Cardiac fibroblast (primary cell): ENCODE measurements at places on chromosomes 2 and 18.

DNA sequence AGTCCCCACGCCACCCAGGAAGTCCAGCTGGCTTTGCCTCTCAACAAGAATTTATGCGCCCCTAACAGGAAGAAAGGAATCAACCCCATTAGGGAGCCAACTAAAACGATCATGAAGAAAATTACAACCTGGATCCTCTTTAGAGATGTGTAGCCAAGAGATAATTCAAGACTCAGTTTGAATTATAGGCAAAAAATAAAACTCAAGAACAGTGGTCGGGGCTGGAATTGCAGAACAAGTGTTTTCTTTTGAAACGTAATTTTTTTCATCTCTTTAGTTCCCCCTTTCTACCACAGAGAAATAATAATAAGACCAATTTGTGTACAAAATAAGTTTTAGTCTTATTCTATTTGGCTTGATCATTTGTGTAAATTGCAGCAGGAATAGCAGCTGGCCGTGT lies 22.4 kb downstream of the PDCD1 start:
- DNase-seq, result no peak

DNA sequence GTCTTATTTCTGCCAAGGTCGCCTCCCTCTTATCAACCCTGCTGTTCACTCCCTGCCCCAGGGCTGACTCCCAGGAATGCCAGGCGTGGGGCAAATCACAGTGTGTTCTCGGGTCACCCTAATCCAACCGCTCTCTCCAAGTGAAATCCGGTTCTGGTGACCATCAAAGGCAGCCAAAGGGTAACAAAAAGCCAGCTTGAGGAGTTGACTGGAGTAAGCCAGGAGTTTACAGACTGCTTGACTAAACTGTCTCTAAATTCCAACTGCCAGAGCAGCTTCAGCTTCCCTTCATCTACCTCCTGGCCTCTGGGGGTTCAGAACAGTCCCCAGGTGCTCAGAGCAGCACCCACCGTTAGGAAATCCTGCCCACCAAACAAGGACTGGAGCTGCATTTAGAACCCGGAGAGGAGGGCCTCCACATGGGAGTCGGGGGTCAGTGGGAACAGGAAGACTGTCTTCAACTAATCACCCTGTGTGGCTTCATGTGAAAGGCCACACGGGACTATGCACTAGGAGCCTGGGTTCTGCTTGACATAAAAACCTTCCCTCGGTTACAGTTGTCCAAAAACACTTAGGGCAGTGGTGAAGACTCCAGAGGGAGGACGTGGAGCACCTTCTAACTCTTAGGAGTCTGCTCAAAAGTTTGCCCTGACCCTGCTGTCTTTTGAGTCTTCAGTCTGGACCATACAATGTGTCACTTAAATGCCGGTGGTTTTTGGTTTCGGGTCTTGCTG lies 24.2 kb upstream of the MCFD2 start:
- no peak for DNase-seq

DNA sequence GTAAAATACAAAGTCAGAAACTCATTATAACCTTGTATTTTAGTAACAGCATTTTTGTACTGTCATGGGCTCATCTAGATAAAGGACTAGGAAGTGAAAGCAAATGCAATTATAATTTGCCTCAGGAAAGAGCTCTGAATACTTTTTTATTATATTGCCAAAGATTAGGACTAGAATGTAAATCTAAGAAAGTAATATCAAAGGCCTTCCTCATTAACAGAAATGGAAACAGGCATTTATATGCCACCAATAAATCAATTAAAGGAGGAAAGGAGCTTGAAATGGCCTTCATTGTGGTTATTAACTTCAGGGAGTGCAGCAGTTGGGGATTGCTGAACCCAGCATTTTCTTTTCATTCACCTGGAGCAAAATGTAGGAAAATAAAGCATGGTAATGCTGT lies 39.6 kb downstream of the DTNA start:
- no peak for DNase-seq

DNA sequence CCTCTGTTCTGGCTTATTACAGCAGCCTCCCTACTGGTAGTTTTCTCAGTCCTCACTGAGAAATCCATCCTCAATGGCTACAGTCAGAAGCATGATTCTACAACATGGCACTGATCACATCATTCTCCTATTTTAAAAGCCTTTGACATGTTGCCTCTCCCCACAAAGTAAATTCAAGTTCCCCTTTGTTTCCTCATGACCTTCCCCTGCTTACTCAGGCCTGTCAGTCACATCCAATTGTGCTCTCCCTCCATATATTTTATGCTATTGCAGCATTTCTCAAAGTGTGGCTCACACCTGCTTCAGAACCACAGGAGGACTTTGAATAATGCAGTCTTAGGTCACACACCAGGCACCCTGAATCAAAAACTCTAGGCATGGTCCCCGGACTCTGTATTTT lies 124.6 kb downstream of the SPOPL start:
- no peak for DNase-seq

DNA sequence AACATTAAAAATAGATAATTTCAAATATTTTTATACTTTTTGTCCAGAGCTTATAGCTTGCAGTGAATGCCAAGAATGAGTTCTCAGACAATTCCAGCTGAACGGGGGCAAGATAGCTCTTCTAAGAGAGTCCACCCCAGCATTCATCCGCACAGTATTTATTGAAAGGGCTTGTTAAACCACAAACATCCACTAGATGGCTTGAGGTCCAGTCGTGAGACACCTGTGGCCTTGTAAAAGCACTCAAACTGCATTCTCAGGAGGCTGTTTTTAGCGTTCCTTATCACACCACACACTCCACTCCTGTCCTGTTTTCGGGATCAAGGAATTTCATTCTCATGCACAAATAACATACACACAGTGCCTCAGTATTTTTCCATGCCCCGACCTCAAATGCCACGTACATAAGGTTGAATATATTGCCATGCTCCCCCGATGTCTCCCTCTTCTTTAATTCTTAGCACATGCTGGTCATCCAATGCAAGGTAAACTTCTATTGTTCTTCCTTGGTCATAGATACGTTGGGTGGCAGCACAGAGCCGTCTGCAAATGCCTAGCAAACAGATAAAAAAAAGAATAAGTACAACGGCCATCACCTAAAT lies 47.4 kb downstream of the DNAJC10 start:
- peak; percentile 65 for DNase-seq

- DNase-seq, result no peak
Measured at GRCh38 chr2:237571551-237571950, 5.2 kb downstream of the PRLH start.
